Thymus (tissue), 14 donors: ENCODE measurements at places on chromosomes 4 and X.

DNA sequence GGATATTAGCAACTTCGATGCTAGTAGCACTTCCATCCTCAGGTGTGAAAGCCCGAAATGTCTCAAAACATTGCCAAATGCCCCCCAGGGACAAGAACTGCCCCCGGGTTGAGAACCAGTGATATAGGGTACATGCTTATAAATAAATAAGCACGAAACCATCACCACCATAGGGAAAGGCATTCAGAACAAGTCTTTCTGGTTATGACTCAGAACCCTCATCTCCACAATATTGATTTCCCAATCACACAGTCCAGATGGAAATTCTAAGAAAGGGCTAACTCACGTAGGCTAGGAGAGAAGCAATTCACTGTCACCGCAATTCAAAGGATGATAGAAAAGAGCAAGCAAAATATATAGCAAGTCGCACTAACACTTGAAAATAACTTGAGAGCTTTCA is 84.8 kb downstream of the ANOS1 start:
- H3K27me3 ChIP-seq: no peaks in the 10 kb centered on the region
- no peak overlapping the region for H3K27ac ChIP-seq
- DNase-seq: no peak

DNA sequence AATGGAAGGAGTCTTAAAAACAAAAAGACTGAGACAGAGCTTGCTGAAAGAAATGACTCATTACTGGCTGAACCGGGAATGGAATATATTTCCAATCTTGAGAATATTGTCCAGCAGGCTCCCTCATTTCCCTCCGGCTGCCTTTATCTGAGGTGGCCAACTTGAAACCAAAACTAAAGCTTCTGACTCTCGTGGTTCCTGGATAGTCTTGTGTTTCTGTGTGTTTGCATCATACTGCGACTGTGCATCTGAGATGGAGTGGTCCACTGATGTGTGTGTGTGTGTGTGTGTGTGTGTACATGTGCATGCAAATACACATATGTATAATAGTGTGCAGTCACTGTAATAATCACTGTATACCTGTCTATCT is 145.6 kb upstream of the SCML1 start:
- H3K27me3 ChIP-seq: no peaks in the 10 kb centered on the region
- DNase-seq: no peak
- H3K4me1 ChIP-seq: no peaks in the 10 kb centered on the region
- H3K36me3 ChIP-seq: no peaks in the 10 kb centered on the region

DNA sequence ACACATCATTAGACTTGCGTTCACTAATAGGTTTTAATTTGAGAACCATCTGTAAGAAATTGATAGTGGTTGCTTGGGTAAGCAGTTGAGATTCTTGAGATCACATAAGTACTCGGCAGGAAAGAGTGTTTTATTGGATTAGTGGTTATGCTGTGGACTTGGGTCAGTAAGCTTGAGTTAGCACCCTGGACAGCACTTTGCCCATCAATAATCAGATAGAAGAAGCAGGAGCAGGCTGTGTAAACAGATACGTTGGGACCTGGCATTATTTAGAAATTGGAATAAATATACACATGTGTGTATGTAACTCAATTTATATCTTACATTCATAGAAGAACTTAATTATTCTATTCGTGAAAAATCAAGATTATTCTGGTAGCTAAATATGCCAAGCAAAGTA is 357.5 kb upstream of the SMIM31 start:
- no peak overlapping the region for H3K4me3 ChIP-seq
- no peak for DNase-seq
- no peaks in the 10 kb centered on the region for H3K27me3 ChIP-seq
- no peaks in the 10 kb centered on the region for H3K4me1 ChIP-seq
- no peaks in the 10 kb centered on the region for H3K36me3 ChIP-seq

- H3K4me3 ChIP-seq: no peak overlapping the region
- peaks cover 52% of the 10 kb centered on the region for H3K4me1 ChIP-seq
- DNase-seq: no peak
- no peaks in the 10 kb centered on the region for H3K36me3 ChIP-seq
- no peak overlapping the region for H3K27ac ChIP-seq
These were observed 44.5 kb upstream of the WDR1 start for GRCh38 chr4:10161146-10161545.

GRCh38 chrX:21698272-21698671 is 40.1 kb upstream of the KLHL34 start:
- H3K27me3 ChIP-seq: no peaks in the 10 kb centered on the region
- no peak overlapping the region for H3K4me3 ChIP-seq
- no peaks in the 10 kb centered on the region for H3K4me1 ChIP-seq
- no peak overlapping the region for H3K27ac ChIP-seq
- DNase-seq: no peak
- H3K36me3 ChIP-seq: no peaks in the 10 kb centered on the region
